ENCODE measurements at places on chromosomes 5 and 9.

- no peak for DNase-seq
Measured at GRCh38 chr9:116693233-116693731, 6.2 kb downstream of the TRIM32 start.

- no peak for DNase-seq
Measured at GRCh38 chr5:10399839-10400238, 41.8 kb upstream of the ROPN1L start.

DNA sequence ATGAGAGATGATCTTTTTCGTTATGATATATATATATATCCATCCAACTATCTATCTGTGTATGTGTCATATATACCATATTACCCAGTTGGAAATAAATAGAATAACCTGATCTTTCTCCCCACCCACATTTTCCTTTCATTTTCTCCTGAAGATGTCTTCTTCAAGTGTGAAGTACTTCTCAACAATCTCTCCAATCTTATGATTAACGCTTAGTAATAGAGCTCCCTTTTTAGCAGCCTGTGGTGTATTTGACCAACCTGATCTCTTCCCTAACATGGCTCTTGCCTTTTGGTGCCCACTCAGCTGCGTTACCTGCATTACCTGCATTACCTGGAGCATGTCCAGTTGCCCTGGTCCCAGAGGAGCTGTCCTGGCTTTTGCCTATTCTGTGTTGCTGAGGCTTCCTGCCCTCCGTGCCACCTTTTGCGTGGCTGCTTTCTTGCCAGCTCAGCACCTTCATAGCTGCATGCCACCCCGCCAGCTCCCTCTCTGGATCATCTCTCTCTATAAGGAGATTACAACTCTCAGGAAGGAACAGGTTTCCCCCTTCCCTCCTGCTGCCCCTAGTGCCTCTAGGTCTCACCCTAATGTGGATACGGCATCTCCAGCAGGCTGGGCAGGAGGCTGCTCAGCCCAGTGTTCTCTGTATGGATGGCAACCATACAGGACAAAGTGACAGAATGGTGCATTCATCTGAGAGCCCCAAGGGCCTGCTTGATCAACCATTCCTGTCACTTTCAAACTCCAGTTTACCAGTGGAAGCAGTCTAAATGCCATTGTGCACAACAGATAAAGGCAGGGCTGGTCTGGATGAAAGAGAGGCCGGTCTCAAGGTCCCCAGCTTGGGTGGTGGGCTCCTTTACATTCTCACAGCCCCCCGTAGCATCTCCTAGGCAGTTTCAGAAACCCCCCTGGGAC lies 126.7 kb downstream of the GADD45G start:
- DNase-seq, result no peak

- no peak for DNase-seq
Measured at GRCh38 chr5:133938039-133938821, 30.2 kb downstream of the C5orf15 start.

GRCh38 chr5:56838409-56839039 lies 23.2 kb downstream of the MAP3K1 start:
- DNase-seq, result peak; percentile 55

- DNase-seq, result no peak
Measured at GRCh38 chr5:143619040-143619439, 192.9 kb upstream of the HMHB1 start.

- peak; percentile 33 for DNase-seq
Measured at GRCh38 chr5:28779161-28779754, 1740.9 kb upstream of the CDH9 start.

- no peak for DNase-seq
Measured at GRCh38 chr5:109482748-109483147, 73.0 kb upstream of the PJA2 start.

- DNase-seq, result no peak
Measured at GRCh38 chr9:15277400-15278090, 29.5 kb downstream of the TTC39B start.

Data from NCI-H2081 treated with DMSO at 0.1 percent for 48 hours (cell line).